ENCODE measurements at places on chromosomes 11 and 22. TPM values are rescaled to one million over a fixed set of nuclear protein-coding genes. Genes with fewer than 3 reads are reported as not detected.
A peak's percentile ranks its signal among the peaks of the same experiment; 100 is the strongest.

DNA sequence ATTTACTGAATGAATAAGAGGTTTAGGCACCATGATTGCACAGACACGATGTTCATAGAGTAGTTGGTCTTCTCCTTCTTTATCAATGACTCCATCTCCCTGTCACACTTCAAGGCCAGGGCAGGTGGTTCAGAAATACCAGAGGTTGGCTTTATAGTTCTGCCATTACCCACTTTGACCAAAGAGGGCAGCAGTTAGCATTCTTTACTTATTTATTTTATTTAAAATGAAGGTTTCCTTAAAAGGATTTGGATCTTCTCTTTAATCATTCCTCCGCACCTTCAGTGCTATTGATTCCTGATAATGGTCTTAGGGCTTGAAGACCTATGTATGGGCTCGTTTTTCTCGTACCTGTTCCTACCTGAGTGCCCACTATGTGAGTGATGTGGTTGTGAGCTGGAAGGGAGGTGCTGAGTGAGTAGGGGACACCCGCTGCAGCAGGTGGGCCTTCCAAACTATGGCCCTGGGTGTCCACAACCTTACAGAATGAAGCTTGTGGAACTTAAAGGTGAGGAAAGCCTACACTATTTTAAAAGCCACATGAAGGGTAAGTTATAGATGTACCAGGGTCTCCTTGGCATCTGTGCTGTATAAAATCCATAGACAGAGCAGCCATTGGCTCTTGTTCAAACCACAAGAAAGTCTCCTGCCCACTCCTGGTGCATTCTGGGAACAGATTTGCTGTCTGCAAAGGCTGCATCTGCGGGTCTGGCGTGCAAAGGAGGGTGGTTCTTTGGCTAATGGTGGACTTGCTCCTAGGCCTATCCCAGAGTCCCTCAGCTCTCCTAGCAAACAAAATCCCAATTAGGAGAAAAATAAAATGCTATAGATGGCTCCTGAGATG is 35.0 kb downstream of the TIMP3 start:
- no peaks in the 10 kb centered on the region for H3K36me3 ChIP-seq
- DNase-seq, result no peak
- no peaks in the 10 kb centered on the region for H3K4me1 ChIP-seq
- H3K4me3 ChIP-seq, result no peak overlapping the region

GRCh38 chr11:24124876-24125275 is 372.0 kb upstream of the LUZP2 start:
- no peak overlapping the region for H3K27ac ChIP-seq
- H3K36me3 ChIP-seq, result no peaks in the 10 kb centered on the region
- no peaks in the 10 kb centered on the region for H3K27me3 ChIP-seq
- no peaks in the 10 kb centered on the region for H3K4me1 ChIP-seq

DNA sequence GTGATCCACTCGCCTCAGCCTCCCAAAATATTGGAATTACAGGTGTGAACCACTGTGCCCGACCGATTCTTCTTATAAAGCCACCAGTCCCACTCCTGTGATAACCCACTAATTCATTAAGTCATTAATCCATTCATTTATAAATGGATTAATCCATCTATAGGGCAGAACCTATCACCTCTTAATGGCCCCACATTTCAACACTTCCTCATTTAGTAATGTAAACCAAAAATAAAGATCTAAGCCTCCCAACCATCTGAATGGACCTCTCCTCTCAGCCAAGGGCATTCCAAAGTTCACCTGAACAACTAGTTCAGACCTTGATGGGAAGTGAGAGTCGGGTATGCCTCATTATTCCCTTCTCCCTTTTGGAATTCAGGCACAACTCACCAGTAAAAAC is 9.9 kb upstream of the MRPL11 start:
- no peaks in the 10 kb centered on the region for H3K27me3 ChIP-seq
- no peaks in the 10 kb centered on the region for H3K36me3 ChIP-seq
- no peak overlapping the region for H3K27ac ChIP-seq
- DNase-seq, result no peak
- H3K4me1 ChIP-seq, result no peaks in the 10 kb centered on the region

DNA sequence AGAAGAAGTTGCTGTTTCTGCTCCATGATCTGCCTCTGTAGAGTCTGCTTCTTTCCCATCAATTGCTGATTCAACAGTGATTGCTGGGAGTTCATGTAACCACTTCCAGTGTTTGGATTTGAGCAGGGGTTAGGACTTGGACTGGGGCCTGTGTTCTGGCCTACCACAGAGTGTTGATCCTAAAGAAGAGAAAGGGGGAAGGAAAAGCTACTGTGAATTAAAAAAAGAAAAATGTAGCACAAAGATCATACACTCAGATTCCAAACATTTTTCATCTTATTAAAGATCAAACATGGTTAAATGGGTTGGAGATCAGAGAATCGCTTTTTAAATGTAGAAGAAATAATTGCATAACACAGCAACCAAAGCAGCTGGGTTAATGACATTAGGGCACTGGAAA is 67.6 kb upstream of the MTMR2 start:
- DNase-seq, result no peak
- H3K27me3 ChIP-seq, result no peaks in the 10 kb centered on the region
- H3K27ac ChIP-seq, result no peak overlapping the region
- peaks cover 12% of the 10 kb centered on the region for H3K4me1 ChIP-seq
- no peak overlapping the region for H3K4me3 ChIP-seq
- peaks cover 33% of the 10 kb centered on the region for H3K36me3 ChIP-seq

GRCh38 chr11:104830080-104830479 is 68.2 kb downstream of the CASP12 start:
- H3K4me3 ChIP-seq, result no peak overlapping the region
- H3K27me3 ChIP-seq, result no peaks in the 10 kb centered on the region
- H3K27ac ChIP-seq, result no peak overlapping the region

GRCh38 chr22:40484906-40485669 is 114.7 kb downstream of the SGSM3 start:
- H3K27me3 ChIP-seq, result no peaks in the 10 kb centered on the region
- no peak for DNase-seq

DNA sequence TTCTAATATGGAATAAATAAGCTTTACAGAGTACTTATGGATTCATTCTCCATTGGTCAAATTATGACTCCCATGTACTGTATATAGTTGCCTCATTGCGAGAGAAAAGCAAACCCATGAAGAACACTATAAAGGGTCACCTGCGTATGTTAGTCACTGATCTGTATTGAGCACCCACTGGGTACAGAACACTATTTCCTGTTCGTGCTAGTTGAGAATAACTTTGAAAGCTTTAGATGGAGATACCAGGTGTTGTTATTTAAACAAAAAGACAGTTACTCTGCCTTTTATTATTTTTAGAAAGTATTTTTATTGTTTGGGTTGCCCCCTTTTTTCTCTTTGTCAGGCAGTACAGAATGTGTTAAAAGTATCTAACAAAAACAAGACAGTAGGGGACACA is 79.9 kb downstream of the DEUP1 start:
- no peak overlapping the region for H3K27ac ChIP-seq
- peaks cover 11% of the 10 kb centered on the region for H3K27me3 ChIP-seq
- no peaks in the 10 kb centered on the region for H3K4me1 ChIP-seq
- no peaks in the 10 kb centered on the region for H3K36me3 ChIP-seq
- H3K4me3 ChIP-seq, result no peak overlapping the region

DNA sequence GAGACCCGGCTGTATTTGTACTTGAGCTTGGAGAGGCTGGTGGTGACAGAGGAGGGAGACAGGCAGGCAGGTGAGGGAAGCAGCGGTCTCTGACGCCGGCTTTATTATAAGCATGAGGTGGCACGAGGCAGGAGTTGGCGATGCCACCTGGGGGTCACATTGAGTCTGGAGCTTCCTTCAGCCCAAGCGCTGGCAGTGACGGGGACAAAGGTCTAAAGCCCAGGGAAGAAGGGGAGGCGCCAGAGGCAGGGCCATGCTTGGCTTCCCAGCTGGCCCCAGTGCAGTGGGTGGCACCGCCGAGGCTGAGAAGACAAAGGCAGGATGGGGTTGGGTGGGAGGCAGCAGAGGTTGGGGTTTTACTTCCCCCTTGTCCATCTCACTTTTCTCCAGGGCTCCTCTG is 4.5 kb downstream of the FXYD2 start:
- H3K4me1 ChIP-seq, result peaks cover 64% of the 10 kb centered on the region
- peaks cover 4% of the 10 kb centered on the region for H3K36me3 ChIP-seq
- no peak for DNase-seq

DNA sequence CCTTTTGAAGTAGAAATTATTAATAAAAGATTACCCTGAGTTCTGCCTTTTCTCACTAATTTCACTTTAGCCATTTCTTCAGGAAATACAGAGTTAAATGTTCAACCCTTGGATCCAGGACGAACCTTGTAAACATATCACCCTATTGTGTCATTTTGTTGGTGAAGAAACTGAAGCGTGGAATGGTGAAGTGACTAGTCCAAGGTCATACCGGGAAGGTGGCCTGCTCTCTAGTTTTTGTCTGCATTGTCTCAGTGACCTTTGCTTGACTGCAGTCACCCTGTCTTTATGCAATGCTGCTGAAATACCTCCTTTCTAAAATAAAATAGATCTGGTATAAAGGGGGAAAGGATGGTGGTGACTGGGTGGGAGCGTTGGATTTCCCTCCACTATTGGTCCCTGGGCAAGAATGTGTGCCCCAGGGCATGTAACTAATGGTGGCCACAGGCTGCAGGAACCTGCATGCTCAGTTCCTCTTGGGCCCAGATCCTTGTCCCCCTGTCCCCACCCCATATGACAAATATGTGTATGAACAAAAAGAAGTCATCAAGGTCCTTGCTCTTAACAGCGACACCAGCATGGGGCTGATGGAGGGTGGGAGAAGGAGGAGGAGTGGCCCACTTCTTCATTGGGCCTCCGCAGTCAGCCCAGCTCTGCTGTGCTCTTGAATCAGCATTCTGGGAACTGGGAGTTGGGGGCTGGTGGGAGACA is 977 bp upstream of the SORL1-AS1 start:
- peak overlapping the region; percentile 99 for H3K27ac ChIP-seq
- peak overlapping the region; percentile 93 for H3K4me3 ChIP-seq
- H3K27me3 ChIP-seq, result no peaks in the 10 kb centered on the region

GRCh38 chr22:33062361-33062760 is 4.2 kb upstream of the SYN3 start:
- no peaks in the 10 kb centered on the region for H3K4me1 ChIP-seq
- no peak overlapping the region for H3K27ac ChIP-seq
- no peak for DNase-seq
- peaks cover 20% of the 10 kb centered on the region for H3K27me3 ChIP-seq
- no peaks in the 10 kb centered on the region for H3K36me3 ChIP-seq

GRCh38 chr22:48823941-48824340 is 1003.7 kb downstream of the BRD1 start:
- no peak for DNase-seq
- H3K4me1 ChIP-seq, result no peaks in the 10 kb centered on the region
- H3K4me3 ChIP-seq, result no peak overlapping the region
- no peak overlapping the region for H3K27ac ChIP-seq

GRCh38 chr11:60809249-60809648 is 24.1 kb downstream of the MS4A10 start:
- H3K27me3 ChIP-seq, result no peaks in the 10 kb centered on the region
- H3K27ac ChIP-seq, result no peak overlapping the region
- DNase-seq, result no peak
- no peaks in the 10 kb centered on the region for H3K36me3 ChIP-seq
- H3K4me1 ChIP-seq, result peaks cover 2% of the 10 kb centered on the region

DNA sequence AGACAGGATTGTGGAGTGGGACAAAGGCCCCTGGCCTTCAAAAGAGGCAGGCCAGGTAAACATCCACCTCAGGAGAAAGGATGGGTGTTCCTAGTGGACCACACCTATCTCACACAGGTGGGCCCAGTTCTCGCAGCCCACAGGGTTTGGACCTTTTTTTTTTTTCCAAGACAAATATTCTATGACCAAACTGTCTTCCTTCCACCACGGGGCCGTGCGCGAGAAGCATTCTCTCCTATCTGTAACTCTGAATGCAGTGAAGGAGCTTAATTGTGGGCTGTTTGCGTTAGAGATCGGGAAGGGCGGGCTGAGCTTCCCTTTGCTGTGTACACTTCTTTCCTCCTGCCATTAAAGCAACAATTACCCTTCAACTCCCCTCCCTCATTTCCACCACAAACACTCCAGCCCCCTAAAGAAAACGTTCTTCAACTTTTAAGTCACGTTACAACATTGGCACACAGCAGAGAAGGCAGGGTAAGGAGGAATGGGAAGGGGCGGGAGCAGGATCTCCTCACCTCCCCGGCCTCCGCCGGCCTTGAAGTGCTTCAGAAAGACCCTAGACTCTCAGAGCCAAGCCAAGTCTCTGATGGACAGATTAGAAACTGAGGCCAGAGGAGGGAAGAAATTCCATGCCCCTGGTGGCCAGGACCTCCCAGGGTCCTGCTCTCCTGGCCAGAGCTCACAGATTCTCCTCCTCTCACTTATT is 238.4 kb downstream of the BUD13 start:
- DNase-seq, result no peak
- H3K4me3 ChIP-seq, result no peak overlapping the region
- H3K27ac ChIP-seq, result no peak overlapping the region
- H3K36me3 ChIP-seq, result no peaks in the 10 kb centered on the region

- H3K27ac ChIP-seq, result no peak overlapping the region
- no peaks in the 10 kb centered on the region for H3K36me3 ChIP-seq
- H3K4me1 ChIP-seq, result peaks cover 20% of the 10 kb centered on the region
- peaks cover 64% of the 10 kb centered on the region for H3K27me3 ChIP-seq
- peak overlapping the region; percentile 83 for H3K4me3 ChIP-seq
Measured at GRCh38 chr11:117875382-117876058, 938 bp downstream of the FXYD6 start.

GRCh38 chr11:100895449-100895848 is 208.4 kb downstream of the ARHGAP42 start:
- DNase-seq, result no peak
- H3K4me1 ChIP-seq, result no peaks in the 10 kb centered on the region
- no peaks in the 10 kb centered on the region for H3K27me3 ChIP-seq
- no peaks in the 10 kb centered on the region for H3K36me3 ChIP-seq

- H3K27me3 ChIP-seq, result no peaks in the 10 kb centered on the region
- no peaks in the 10 kb centered on the region for H3K4me1 ChIP-seq
- H3K36me3 ChIP-seq, result no peaks in the 10 kb centered on the region
Measured at GRCh38 chr22:29926057-29926456, 43.1 kb downstream of the MTMR3 start.

DNA sequence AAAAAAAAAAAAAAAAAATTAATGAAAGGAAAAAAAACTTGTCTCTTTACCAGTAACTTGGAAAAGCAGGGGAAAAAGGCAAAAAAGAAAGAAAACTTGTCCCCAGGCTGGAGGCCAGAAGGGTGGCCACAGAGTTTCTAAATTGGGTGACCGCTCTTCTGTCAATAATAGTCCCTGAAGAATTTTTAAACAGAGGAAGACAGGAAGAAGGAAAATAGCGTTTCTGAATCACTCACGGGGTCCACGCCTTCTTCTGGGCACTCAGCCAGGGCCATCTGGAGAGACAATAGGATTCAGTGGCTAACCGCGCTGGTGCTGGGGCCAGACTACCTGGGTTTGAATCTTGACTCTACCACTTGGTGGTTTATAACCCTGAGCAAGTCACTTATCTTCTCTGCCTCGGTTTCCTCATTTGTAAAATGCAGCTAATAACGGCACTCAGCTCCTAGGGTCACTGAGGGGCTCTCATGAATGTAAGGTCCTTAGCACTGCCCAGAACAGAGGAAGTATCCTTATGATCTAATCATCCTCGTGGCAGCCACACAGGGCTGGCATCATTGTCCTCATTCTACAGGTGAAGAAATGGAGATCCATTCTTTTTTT is 7.0 kb downstream of the C11orf86 start:
- H3K27me3 ChIP-seq, result peaks cover 1% of the 10 kb centered on the region
- H3K36me3 ChIP-seq, result no peaks in the 10 kb centered on the region
- H3K4me3 ChIP-seq, result no peak overlapping the region
- H3K27ac ChIP-seq, result no peak overlapping the region
- DNase-seq, result no peak

The ETS1 gene
- total RNA-seq, result 449 TPM

The BATF2 gene
- 0.09 TPM for total RNA-seq

The ATL3 gene
- total RNA-seq, result 38.5 TPM

The AQP11 gene
- 0.38 TPM for total RNA-seq

The ZFTA gene
- 3.8 TPM for total RNA-seq
